ENCODE measurements at places on chromosomes 3 and 15.

- DNase-seq, result peak; percentile 18
These were observed 57.7 kb downstream of the GASK1A start for GRCh38 chr3:43036621-43037423.

- no peak for DNase-seq
These were observed 4.1 kb downstream of the CXCR6 start for GRCh38 chr3:45947361-45947760.

GRCh38 chr3:105828703-105829102 lies 40.1 kb downstream of the CBLB start:
- DNase-seq, result no peak

DNA sequence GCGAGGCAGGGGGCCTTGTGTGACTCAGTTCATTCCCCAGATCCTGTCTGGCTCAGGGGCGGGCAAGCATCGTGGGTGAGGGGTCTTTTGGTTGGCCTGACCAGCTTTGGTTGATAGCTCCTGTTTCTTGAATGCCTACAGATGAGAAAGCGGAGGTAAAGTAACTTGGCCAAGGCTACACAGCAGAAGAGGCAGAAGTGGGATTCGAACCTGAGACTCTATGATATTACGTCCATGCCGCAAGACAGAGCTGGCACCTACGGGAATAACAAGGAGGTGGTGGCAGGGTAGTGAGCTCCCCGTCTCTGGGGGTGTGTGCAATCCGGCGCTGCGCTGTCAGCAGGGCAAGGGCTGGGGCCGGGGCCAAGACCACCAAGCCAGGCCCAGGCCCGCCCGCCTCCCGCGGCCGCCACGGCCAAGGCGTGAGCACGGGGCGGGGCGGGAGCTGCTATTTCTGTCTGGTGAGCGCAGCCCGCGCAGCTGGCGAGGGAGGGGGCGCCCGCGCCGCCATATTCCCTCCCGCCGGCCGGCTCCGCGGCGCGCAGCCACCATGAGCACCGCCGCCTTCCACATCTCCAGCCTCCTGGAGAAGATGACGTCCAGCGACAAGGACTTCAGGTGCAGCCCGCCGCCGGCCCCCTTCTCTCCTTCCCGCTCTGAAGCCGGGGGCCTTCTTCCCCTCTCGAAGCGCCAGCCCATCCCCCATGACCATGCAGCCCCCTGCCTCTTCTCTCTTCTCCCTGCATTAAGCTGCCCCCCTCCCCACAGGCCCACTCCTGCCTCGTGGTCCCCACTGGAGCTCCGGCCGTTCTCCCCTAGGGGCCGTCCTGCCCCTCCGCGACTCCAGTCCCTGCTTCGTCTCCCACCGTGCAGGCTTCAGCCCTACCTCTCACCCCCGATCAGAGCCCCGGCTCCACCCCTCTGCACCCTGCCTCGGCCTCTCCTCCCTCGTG lies at the start of gene CAND2:
TSS of gene CAND2 (plus strand) at position 510 of the 953 bp plus-strand sequence. CDS start at position 551, 41 bp downstream.
- peak; percentile 20 for DNase-seq

- no peak for DNase-seq
These were observed 396.4 kb downstream of the SHQ1 start for GRCh38 chr3:72451841-72452240.

Measured in effector memory CD8-positive, alpha-beta T cell (primary cell).